ELR (cell line): ENCODE measurements at places on chromosomes 5 and 9.

- peak; percentile 20 for DNase-seq
Measured at GRCh38 chr5:122844136-122844909, 1.1 kb upstream of the SNX24 start.

- DNase-seq, result no peak
Measured at GRCh38 chr5:134935711-134936602, 31.0 kb downstream of the PCBD2 start.

DNA sequence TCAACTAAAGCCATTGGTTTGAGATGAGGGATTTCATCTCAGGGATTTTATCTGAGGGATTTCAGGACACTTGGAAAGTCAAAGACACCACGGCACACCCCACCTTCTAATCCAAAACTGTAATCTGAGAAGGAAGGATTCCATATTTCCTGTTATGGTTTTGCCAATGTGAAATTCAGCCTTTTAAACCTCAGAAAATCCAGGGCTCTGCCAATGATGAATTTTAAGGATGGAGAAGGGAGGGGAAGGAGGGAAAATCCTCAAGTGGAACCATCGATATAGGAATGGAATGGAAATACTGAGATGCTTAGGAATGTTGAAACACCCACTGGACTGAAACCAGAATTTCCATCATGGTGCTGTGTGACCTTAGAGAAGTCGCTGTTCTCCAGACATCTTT is 5.3 kb downstream of the C1QTNF3 start:
- no peak for DNase-seq

DNA sequence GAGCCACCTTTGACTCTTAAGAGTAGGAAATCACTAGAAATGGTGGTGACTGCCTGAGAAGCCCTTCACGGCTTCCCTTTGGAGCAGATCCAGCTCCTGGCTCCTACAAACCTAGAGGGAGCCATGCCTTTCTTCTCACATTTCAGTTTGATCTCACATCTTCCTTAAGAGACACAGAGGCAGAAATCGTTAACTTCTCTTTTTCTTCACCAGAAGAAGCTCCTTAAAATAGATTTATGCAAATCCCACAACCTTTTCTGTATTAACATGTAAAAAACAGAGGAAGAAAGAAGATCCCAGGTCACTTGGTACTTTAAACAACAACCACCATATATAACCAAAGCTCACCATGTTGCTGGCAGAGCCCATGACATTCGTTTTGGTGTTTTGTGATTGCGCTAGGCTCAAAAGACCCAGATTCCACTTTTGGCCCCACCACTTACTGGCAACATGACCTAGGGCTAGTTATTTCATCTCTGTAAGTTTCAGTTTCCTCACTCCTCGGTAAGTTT is 29.6 kb downstream of the PAX5 start:
- no peak for DNase-seq

- DNase-seq, result peak; percentile 61
Measured at GRCh38 chr5:132459031-132459982, 31.3 kb downstream of the IRF1 start.

- DNase-seq, result no peak
Measured at GRCh38 chr5:41967401-41967800, 42.3 kb downstream of the FBXO4 start.

DNA sequence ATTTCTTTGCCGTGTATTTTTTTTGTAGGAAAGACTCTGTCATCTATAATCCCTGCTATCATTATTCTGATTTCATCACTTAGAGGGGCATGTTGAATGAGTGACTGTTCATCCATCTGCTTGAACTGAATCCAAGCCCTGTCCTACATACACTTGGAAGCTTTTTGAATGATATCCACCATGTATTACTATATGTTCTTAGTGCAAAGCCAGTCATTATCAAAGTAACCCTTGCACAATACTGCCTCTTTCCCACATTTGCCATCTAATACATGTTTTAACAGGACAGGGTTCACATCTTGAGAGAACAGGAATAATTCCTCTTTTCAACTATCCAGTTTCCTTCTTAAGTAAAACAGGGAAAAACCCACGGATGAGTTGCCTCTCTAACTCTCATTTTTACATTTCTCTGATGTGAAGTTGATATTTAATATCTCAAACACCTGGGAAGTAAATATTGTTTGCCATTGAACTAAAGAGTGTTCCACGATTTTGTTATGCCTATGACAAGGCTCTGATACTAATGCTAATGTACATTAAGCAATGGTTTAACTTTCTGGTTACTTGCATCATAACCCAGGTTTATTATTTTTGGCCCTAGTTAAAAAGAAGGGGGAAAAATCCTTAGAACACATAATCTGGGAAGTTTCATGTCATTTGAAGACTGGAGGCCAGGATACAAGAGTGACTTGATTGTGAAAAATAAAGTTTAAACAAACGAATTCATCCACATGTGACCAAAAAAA is 103.7 kb upstream of the TARS1 start:
- no peak for DNase-seq

DNA sequence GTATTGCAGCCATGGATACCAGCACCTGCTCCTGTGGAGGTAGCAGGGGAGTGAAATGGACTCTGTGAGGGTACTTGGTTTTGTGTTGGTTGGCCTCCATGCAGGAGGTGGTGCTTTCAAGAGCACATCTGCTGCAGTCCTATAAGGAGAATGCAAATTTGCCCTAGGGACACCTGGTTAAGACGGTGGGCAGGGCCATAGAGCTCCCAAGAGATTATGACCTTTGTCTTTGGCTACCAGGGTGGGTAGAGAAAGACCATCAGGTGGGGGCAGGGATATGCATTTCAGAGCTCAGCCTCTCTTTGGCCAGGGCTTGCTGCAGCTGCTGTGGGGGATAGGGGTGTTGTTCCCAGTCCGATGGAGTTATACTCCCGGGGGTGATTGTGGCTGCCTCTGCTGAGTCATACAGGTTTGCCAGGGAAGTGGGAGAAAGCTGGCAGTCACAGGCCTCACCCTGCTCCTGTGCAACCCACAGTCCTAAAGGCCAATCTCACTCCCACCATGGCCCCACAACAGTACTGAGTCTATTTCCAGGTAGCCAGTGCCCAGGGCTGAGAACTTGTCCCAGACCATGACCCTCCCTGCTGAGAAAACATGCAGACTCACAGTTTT is 14.0 kb upstream of the PDLIM4 start:
- no peak for DNase-seq

GRCh38 chr5:35665096-35665495 is 47.4 kb downstream of the SPEF2 start:
- no peak for DNase-seq

- peak; percentile 46 for DNase-seq
Measured at GRCh38 chr9:136773386-136774044, 9.2 kb upstream of the LCN15 start.

DNA sequence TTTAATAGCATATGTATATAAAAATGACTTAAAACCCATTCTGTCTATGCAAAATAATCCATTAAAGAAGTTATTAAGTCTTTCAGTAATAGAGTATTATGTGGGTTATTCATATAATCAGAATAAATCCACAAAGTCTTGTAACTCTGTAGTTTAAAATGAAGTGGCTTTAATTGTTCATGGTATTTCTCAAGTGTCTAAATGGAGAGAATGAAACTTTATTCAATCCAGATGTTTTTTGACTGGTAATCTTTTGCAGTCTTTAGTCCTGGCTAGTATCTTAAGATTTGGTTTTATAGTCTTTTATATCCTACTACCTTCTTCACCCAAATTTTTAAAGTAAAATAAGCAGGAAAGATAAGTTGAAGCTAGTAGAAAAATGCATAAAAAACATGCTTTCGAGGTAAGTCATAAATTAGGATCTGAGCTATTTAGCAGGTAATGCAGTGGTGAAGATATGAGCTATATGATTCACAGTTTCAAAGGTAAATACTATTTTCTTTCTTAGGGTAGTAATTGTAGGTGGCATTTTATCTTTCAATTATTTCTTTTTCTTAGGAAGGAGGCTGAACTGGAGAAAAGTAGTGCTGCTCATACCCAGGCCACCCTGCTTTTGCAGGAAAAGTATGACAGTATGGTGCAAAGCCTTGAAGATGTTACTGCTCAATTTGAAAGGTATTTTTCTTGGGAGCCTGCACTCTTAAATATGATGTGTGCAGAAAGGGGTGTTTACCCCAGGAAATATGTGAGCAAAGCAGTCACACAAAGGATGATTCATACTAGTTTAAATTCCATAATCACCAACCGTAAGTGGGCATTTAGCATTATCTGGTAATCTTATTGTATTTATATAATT is 17.9 kb downstream of the HMMR start:
- peak; percentile 58 for DNase-seq

DNA sequence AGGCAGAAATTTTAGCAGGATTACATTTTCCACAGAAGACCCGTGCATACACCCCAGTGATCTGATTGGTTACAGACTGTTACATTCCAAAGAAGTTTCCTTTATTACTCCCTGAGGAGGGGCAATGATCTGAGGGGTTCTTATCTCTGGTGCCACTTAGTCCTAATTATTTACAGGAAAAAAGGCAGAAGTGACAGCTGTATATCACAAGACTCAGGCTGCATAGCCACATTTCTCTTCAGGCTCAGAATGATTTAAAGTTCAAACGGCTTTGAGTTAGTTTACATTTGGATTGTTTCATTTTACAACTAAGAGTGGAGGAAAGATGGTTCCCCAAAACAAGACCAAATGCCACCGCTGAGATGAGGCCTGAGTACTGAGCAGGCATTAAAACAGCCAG is 17.3 kb downstream of the NAIF1 start:
- DNase-seq, result no peak

GRCh38 chr5:11981986-11982385 is 77.7 kb upstream of the CTNND2 start:
- DNase-seq, result peak; percentile 4

GRCh38 chr9:132424857-132425674 is 15.1 kb downstream of the CFAP77 start:
- no peak for DNase-seq
